SW 1271 (cell line): ENCODE measurements at places on chromosomes 11 and 22.
A peak's percentile ranks its signal among the peaks of the same experiment; 100 is the strongest.

- DNase-seq, result no peak
Measured at GRCh38 chr11:34151916-34152845, 46.8 kb downstream of the NAT10 start.

GRCh38 chr11:61699737-61700160, 19.6 kb downstream of the DAGLA start:
- DNase-seq, result no peak

- DNase-seq, result no peak
Measured at GRCh38 chr11:125929445-125930075, 16.3 kb upstream of the VSIG10L2 start.

GRCh38 chr11:125457814-125458343, 38.2 kb downstream of the FEZ1 start:
- DNase-seq, result no peak

- no peak for DNase-seq
Measured at GRCh38 chr11:123504401-123504800, 74.3 kb downstream of the GRAMD1B start.

- DNase-seq, result no peak
Measured at GRCh38 chr11:35891096-35891495, 52.8 kb upstream of the LDLRAD3 start.

DNA sequence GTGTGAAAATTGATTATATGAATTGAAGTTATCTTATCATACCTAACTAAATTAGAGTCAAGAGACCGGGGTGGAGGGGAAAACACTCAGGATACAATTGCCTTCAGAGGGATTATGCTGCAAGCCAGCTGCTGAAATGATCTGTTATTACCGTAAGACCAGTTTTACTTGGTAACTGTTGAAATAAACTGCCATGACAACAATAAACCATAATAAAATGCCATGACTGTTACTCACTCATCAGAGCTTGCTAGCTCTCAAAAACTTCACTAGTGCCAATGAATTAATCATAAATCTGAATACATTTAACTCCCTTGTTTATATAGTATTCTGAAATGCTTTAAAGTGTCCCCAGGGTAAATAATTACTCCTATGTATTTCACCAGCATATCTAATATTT, 68.2 kb downstream of the CASP12 start:
- no peak for DNase-seq

GRCh38 chr11:64256300-64256699, 5.0 kb downstream of the PLCB3 start:
- DNase-seq, result no peak

DNA sequence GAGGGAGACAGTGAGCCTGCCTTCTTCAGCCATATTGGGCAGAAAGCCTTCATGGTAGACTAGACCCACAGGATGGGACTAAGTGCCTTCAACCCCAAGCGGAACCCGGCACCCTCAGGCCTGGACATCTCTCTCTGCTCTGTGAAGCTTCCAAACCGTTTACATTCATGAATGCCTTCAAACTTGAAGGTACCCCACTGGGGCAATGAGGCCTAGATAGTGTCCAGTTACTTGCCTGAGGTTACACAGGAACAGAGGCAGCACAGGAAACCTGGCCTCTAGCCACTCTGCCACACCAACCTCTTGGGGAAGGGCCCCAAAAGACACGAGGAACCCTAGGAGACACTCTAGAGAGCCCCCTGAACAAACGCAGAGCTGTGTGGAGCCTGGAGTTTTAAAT, 14.5 kb upstream of the CYP2R1 start:
- no peak for DNase-seq

DNA sequence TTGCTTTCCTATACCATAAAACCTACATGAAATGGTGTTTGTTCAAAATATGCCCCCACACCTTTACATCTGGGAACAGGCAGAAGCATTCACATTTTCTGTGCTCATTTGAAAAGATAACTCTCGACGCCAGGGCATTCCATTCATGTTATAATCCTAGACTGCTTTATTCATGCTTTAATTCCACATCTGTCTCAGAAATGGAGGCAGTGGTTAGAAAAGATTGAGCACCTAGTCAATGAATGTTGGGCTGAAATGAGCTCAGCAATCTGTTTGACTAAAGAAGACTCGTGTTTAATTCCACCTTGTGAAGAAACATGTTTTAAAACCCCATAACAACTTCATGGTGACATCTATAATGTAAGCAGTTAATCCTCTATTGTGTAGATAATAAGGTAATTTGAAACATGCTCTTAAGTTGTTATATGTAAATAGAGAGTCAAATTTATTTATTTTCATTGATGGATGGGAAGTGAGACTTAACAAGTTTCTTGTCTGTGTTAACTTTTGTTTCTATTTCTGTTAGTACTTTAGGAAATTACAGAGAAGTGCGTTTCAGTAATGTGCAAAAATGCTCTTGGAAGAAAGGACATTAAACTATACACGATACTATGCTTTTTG, 217.5 kb downstream of the DDX10 start:
- no peak for DNase-seq

DNA sequence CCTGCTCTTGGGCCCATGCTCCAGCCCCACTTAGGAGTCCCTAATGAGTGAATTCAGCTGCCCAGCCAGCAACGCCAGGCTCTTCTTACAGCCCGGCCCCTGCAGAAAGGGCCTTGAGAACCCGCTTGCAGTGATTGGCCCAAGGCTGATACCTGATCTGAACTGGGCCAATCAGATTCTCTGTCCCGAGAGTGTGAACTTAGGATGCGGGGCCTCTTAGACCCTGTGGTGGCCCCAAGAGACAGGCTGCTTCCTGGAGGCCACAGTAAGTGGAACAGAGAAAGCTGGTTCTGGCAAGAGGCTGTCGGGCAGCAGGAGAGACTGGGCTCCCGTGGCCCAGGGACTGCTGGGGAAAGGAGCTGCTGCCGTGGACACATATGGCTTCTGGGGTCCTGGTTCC, 11.5 kb downstream of the VSTM5 start:
- DNase-seq, result no peak

GRCh38 chr11:6667733-6668374, 12.2 kb upstream of the DCHS1 start:
- no peak for DNase-seq

DNA sequence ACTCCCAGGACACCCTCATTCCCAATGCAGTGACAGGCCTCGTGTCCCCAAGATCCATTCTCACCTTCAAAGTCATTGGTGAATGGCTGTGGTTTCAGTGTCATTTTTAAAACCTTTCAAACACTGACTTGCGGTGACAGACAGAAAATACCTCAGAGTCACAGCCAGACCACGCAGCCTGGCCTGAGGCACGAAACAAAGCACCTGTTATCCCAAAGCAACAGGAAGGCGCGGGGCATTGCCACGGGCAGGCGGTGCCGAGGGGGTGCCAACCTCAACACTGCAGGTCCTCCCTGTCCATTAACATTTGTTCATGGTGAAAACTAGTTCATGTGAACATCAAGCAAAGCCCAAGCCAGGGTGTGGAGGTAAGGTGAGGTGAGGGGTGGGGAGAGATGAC, 38.2 kb downstream of the RPUSD4 start:
- DNase-seq, result no peak

- DNase-seq, result no peak
Measured at GRCh38 chr11:79439886-79440570, 802 bp downstream of the TENM4 start.

GRCh38 chr11:45894555-45895247, 9.2 kb downstream of the MAPK8IP1 start:
- no peak for DNase-seq

- no peak for DNase-seq
Measured at GRCh38 chr11:73297702-73298101, 10.4 kb upstream of the ARHGEF17 start.

GRCh38 chr11:64081745-64082442, 46.2 kb downstream of the FLRT1 start:
- DNase-seq, result no peak

DNA sequence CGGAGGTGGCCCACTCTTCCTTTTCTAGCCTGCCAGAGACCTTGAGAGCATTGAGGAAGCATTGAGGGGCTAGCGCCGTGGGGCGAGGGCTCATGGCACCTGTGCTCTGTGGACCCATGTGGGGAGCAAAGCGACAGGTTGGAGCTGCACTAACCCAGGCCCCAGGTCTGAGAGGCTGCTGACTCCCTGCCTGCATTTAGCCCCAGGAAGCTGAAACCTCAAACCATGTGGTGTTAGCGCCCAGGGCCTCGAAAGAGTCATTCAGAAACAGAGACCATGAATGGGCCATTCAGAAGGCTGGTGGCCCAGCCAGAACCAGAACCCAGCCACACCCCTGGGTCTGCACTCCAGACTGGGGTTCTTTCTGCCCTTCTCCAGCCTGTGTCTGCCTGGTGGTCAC, 88.6 kb downstream of the BCR start:
- no peak for DNase-seq

DNA sequence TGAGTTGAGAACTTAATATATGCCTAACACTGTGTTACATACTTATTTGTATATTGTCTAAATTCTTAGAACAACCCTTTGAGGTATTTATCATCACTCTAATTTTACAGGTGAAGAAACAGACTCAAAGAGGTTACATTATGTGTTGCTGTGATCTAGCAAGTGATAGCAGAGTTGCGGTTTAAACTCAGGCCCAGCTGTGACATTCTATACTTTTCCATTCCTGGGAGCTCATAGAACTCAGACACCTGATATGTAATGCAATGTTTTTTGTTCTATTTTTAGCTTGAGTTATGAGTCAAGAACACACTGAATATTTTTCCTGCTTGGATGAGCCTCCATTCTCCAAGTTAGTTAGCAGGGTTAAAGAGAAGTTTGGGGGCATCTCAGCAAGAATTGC, 449.7 kb upstream of the DDI1 start:
- no peak for DNase-seq

- no peak for DNase-seq
Measured at GRCh38 chr11:130787973-130788570, 128.2 kb downstream of the SNX19 start.

DNA sequence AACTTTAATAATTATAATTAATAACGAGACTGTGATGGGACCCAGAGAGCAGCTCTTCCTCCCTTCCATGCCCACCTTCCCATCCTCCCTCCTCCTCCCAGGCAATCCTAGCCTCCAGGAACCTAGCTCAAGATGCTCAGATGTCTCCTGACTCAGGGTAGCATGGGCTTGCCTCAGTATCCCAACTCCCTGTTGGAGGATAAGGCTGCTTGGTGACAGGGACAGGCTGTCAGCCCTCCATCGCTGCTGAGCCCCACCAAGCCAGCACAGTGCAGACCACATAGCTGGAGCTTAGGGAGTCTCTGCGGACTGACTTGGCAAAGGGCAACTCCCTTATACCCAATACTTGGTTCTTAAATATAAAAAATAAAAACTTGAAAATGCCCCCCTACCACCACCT, 11.5 kb downstream of the MYH9 start:
- no peak for DNase-seq

- DNase-seq, result no peak
Measured at GRCh38 chr11:113850188-113850587, 25.2 kb downstream of the USP28 start.

- no peak for DNase-seq
Measured at GRCh38 chr11:128349650-128350299, 237.6 kb downstream of the ETS1 start.

- DNase-seq, result no peak
Measured at GRCh38 chr11:111137846-111138245, 107.7 kb upstream of the POU2AF2 start.

GRCh38 chr22:32619614-32620426, 145.2 kb downstream of the FBXO7 start:
- DNase-seq, result no peak

GRCh38 chr11:1546536-1547466, 25.3 kb downstream of the DUSP8 start:
- peak; percentile 22 for DNase-seq

DNA sequence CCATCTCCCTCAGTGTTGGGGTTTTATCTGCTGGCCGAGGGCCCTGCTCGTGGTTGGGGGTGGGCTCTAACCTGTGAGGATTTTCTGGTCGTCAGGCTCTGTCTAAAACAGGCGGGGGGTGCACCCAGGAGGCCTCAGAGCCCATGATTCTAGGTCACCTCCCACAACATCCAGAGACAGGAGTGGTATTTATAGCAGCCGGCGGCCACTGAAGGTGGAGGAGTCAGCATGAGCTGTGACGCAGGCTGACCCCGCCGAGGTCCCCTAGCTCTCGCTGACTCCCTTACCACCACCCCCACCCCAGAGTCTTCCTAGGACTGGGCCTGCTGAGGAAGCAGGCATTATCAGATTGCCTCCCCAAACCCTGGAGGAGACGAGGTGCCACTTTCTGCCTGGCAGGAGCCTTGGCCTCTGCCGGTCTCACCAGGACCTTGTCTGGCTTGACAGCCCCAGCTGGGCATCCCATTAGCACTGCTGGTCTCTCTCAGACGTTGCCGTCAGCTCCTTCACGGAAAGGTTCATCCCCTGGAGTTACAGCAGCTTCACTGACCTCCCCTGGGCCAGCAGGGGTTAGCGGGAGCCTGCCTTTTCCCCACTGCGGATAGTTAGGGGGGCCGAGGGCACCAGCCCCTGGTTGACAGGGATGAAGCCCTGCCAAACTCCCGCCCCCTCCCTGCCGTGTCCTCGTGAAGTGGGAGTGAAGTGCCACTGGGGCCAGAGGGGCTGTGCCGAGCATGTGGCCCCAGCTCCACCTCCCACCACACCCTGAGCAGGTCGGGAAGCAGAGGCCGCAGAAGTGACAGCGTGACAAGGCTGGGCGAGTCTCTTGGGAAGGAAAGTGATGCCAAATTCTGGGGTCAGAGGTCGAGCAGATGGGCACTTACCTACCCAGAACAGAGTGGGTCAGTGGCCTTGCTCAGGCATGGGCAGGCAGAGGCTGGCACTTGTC, 26.5 kb downstream of the DAGLA start:
- no peak for DNase-seq

DNA sequence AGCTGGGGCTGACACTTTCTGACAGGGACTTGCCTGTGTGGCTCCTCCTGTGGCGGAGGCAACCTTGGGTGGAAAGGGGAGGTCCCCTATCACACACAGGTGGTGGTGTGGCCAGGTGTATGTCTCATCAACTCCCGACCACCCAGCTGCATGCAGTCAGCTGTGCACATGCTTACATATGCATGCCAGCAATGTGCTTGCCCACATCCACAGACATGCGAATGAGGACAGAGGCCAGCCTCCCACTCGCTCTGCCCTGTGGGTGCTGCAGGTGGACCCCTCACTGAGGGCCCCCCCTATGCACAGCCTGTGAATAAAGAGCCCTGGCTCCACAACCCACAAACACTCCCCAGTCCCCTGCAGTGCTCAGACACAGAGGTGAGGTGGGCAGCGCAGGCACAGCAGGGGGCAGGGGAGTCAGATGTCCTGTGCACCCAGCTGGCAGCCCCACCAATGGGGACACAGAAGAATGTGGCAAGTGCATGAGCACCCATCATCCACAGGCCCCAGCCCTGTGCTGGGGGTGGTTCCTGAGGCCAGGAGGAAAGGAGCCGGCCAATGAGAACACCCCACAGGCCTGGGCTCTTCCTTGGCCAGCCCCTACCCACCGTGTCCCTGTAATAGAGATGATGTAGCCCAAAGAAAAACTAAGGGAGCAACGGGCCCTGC, 9.5 kb downstream of the GNB1L start:
- DNase-seq, result no peak

- DNase-seq, result no peak
Measured at GRCh38 chr22:42462016-42462415, 29.8 kb upstream of the NFAM1 start.

- DNase-seq, result no peak
Measured at GRCh38 chr11:69907611-69908010, 88.4 kb upstream of the FGF3 start.

GRCh38 chr22:46452195-46453005, 85.0 kb downstream of the CELSR1 start:
- DNase-seq, result no peak

GRCh38 chr11:18703001-18703763, 4.6 kb downstream of the TMEM86A start:
- DNase-seq, result no peak
